ENCODE measurements at places on chromosomes 3 and 15.

- no peak for DNase-seq
Measured at GRCh38 chr15:50830477-50831354, 65.2 kb upstream of the SPPL2A start.

DNA sequence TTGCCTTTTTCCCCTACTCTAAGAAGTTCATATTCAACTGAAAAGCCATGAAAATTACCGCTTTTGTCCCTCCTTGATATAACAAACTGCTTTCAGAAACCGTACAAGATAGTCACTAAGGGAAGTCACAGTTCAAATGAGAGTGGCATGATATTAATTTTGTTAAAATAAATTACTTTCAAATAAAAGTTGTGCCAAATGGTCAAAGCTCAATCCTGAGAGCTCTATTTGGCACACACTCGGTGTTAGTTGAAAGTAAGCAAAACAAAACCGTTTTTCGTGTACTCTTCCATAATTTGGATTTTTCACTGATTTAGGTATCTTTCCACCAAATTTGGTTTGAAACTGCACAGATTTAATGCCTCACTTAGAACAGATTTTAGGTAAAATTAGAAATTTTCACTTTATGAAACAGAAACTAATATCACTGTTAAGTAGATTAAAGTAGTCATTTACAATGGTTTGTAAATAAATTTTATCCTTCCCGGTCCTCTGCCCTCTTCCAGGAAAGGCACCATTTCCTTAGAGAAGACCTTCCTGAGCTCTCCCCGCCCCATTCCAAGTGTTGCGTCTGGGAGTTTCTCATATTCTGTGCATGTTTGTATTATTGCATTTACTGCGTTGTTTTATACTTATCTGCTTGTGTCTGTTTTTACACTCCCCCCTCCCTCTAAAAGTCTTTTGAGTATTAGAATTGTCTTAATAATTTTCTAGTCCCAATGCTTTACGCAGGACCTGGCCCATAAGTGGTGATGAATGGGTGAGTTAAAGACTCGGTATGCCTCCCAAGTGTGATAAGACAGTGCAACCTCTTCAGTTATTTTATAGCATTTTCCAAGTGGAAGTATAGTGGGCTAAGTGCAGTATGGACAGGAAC is 853 bp downstream of the TCAIM start:
- DNase-seq: no peak

DNA sequence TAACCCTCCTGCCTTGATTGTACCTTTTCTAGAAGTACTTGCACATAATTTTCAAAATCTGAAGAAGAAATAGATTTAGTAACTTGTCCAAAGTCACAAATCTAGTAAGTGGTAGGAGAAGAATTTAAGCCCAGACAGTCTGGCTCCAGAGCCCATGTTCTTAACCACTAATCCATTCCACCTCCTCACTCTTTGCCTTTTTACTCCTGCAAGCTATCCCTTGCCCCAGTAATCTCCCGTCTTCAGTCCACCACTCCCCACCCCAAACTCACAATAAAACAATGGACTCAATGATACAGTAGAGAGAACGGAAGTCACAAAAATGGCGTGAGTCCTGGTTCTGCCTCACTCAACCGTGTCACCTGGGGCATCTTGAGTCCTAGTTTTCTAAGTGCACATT is 48.7 kb downstream of the SETMAR start:
- DNase-seq: no peak

- peak; percentile 82 for DNase-seq
Measured at GRCh38 chr3:40191850-40192448, 117.6 kb upstream of the EIF1B start.

- no peak for DNase-seq
Measured at GRCh38 chr3:143483214-143483613, 363.6 kb downstream of the CHST2 start.

GRCh38 chr3:57896691-57897090 is 111.5 kb upstream of the FLNB start:
- DNase-seq: no peak

GRCh38 chr3:195103623-195104022 is 167.3 kb downstream of the XXYLT1 start:
- no peak for DNase-seq

DNA sequence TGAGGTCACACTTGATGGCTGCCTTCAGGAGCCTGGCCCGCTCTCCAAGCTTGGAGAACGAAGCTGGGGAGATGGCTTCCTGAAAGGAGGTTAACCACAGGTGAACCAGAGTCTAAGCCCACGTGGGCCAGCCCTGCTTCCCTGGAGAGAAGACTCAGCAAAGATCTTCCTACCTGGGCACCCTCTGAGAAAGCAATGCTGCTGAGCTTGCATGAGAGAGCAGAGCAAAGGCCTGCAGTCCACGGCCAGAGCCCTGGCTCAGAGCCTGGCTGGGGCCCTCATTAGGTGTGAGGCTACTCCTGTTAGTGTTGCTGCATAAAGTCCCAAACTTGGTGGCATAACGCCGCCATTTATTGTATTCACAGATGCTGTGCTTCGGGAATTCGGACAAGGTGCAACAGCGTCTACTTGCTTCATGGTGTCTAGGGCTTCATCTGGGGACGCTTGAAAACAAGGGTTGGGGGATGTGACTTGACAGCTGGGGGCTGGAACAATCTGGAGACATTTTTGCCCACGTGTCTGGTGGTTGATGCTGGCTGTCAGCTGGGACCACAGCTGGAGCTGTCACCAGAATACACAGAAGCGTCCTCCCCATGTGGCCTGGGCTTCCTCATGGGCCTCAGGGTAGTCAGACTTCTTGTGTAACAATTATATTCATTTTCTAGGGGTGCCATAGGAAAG is 87.9 kb upstream of the MEF2A start:
- no peak for DNase-seq

DNA sequence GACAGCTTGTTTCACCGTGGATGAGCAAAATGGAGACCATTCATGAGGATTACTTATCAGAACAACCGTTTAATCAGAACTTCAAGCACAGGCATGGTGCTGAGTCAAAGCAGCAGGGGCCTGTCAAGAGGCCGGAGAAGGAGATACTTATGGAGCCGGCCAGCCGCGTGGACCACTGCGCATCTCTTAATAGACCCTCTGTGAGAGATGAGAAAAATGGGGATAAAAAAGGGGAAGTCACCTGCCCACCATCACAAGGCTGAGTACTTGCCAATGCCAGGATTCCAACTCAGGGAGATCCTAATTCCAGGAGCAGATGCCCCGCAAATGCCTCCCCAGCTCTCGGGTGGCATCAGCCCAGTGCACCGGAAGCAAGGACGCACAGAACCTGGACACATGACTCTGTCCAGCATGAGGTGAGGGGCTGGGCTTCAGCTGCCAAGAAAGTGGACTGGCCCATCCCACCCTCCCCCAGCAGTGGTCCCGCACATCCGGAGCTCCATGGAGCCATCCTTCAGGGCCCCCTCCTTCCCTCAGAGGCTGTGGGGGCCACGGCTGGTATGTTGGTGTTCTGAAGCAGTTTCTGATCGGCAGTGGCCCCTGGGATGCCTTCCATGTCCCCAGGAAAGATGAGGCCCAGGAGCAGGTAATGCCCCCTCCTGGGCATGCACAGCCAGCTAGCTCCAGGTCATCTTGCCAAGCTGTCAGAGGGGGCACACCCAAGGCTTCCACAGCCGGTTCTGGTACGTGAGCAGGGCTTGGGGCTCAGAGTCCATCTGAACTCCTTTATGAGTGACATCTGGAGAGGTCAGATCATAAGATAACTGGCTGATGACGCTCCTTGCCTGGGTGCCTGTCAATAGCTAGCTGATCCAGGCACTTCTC is 143.8 kb downstream of the ATP10A start:
- DNase-seq: no peak

DNA sequence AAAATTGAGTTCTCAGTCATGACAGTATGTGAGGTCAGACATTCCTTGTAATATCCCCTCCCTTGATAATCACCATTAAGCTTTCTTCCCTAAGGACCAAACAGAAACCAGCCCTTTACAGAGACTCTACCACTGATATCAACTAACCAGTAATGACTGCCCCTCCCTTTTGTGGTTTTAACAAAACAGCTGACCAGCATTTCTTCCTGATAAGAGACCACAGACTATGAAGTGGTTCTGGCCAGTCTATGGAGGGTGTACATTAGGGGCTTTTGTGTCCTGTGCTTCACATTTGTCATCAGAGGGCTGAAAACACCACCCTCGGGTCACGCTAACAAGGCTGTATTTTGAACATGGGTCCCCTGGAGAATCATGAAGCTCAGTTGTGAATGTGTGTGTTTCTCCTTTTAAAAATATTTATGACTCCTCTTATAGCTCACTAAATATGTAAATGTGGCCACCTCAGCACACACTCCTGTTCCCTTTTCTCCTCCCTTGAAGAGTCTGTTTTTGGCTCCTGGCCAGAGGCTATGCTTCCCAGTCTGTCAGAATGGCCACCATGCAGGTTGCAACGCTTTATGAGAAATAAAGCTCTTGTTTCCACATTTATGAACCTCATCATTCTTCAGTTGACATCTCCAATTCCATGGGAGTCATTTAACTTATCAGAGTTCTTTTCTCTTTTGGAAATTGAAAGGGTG is 239.3 kb downstream of the CPNE4 start:
- DNase-seq: peak; percentile 65

- no peak for DNase-seq
Measured at GRCh38 chr3:126399756-126400155, 5.0 kb downstream of the CFAP100 start.

DNA sequence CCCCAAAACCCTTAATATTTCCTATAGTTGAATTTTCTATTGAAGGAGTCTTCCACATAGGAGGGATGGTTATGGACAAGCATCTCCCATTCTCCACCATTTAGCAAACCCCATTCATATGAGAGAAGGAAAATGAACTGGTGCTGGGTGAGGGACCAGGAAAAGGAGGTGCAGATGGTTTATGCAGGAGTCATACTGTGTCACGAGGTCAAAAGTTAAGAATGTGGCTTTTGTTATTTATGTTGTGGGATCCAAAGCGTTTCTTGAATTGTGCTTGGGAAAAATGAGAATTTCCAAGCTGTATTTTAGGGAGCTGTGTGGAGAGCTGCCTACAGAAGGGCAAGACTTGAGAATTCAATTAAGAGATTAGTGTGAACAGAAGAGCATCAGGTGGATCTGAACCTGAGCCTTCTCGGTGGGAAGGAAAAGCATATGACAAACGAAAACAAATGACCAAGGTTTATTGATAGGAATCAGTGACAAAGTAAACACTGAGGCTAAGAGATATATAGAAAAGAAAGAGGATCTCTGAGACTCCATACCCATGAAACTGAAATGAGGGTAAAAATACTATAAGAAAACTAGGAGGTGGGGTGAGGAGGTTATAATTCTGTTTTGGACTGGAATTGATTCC is 473.3 kb upstream of the NR2F2 start:
- DNase-seq: no peak

- no peak for DNase-seq
Measured at GRCh38 chr3:151644020-151644620, 89.6 kb upstream of the AADACL2 start.

DNA sequence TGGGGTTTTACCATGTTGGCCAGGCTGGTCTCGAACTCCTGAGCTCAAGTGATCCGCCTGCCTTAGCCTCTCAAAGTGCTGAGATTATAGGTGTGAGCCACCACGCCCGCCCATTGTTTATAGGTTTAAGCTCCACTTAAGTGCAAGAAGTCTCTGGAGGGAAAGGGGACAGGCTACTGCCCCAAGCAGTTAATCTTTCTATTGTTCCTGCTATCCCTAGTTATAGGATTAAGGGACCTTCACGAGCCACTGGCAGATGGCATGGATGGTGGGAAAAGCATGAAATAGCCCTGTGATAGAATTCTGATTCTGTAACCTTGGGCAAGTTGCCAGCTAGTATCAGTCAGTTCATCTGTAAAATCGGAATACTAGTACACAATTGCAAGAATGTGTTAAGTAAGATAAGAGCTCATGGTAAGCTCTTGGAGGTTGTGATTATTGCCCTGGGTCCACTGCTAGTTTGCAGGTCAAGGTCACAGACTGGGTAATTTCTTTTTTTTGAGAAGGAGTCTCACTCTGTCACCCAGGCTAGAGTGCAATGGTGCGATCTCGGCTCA is 5.3 kb upstream of the RBPMS2 start:
- no peak for DNase-seq

GRCh38 chr15:39788108-39788507 is 5.5 kb upstream of the FSIP1 start:
- DNase-seq: no peak

GRCh38 chr15:101328001-101328400 is 33.0 kb upstream of the SNRPA1 start:
- DNase-seq: no peak

All from K562 (cell line).